IPS DF 19.7 (cell line): ENCODE measurements at places on chromosomes 3 and 15.

DNA sequence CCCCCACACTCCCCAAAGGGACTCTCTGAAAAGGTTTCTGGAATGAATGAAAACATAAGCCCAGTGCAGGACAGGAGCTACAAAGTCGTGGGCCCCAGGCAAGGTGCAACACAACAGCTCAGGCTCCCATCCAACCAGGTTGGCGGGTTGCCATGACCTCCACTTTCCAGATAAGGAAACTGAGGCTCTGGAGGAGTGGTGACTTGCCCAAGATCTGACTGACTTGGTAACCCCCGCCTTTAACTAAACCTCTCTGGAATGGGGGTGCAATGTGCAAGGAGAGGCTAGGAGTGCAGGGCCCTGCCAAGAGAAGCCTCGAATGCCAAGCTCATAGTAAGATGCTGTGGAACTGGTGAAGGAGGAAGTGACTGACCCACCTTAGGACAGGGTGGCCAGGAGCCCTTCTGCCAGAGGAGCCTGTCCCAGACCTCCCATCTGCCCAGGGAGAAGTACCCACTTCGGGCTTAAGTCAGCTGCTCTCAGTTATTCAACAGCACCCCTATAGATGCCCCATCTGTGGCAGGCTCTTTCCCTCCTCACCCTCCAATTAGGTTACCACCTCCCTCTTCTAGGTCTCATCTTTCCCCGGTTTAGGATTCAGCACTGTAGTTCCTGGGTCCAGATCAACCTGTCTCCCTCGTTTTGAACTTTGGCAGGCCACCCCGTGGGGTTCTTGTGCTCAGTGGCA, 553 bp upstream of the TNNC1 start:
- DNase-seq = no peak

DNA sequence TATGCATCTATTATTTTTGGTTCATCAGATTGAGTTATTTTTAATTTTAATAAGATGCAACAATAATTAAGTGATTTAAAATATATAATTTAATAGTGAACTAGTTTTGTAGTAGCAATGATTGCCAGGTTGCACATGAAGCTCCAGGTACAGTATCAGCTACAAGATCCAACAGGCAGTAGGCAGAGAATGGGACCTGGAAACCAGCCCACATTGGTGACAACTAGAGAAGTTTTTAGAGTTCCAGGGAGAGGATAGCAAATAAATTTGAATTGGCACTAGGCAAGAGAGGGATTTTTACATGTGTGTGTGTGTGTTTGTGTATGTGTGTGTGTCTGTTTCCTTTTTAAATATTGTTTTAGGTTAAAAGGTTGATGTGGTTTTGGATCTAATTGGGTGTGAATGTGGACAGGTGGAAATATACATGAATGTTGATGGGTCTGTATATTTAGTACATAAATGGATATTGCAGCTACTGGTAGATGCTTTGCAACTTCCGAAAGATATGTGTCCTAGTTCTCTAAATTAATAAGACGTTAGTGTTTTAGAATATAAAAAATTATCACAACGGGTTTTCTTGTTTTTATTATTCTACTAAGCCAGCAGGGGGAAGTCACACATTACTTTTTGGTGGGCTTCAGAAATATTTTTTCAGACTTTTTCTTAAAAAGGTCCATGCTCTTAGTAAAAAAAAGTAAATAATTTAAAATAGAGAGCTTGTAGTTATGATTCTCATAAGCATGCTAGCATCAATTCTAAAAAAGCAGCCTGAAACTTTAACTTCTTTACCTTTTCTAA, 110.1 kb upstream of the GBE1 start:
- DNase-seq = no peak

DNA sequence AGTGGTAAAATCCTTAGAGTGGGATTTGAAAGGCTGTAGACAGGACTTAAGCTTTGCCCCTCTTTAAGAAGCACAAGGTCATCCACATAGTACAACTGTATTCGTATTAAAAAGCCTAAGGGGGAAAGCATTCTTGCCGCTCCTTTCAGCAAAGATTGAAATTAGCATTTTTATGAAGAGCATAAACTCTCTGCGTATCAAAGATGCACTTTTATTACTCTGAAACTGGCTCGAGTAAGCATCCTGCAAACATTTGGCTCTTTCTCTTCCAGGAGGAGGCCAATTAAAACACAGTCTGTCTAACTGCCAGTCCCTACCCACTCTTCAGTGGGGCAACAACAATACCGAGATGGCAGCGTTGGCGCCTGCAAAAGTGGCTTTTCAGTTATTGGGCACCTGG, 192.5 kb upstream of the TPRG1 start:
- DNase-seq = no peak

- no peak for DNase-seq
Observed at GRCh38 chr3:33441225-33441976, 1.2 kb upstream of the UBP1 start.

DNA sequence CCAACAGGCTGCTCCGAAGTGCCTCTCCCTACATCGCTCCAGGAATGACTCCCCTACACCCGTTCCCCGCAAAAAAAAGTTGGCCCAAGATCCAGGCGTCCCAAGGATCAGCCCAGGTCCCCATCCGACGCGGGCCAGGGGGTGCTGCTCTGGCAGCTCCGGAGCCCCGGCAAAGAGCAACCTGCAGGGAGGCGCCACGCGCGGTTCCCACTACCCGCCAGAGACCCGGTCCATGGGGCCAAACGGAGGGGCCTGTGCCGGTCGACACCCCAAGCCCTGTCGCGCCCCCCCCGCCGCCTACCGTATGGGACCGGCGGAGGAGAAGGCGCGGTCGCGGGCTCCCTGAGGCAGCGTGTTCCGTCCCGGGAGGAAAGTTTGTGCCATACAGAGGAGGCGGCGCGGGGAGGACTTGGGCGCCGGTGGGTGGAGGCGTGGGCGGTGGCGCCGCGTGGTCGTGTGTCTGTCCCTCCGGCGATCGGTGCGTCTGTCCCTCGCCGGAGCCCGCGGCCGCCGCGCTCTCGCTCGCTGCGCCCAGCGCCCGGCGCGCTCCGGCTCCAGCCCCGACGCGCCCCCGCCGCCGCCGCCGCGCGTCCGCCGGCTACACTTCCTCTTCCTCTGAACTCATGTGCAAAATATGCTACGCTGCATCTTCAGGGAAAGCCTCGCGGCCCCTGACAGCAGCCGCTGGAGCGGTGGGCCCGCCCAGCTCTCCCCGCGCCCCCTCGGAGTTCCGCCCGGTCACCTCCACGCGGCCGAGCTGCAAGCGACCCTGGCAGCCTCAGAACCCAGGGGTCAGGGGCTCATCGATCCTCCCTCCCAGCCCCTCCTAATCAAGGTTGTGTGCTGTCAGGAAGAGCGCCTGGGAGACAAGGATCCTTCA, at the start of gene RFTN1:
Gene RFTN1, minus strand, starts transcription at position 559 of the 880 bp plus-strand sequence. CDS start 19,830 bp downstream, outside the sequence.
- no peak for DNase-seq

DNA sequence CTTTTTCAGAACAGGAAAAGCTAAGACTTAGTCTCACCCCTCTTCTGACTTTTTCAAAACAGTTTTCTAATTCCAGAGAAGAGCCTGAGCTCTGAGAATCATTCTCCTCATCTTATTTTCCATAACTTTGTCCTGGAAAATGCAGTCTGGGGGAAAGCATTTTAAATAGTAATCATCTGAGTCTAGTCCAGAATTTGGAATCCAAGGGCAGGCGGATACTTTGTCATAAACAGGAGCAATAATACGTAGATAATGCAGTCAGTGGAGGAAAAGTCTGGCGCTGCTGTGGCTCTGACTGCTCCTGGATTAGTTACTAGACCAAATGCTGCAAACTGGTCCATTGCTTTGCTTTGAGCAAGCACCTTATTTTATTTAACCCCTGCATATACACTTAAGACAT, 285.0 kb downstream of the THSD4 start:
- no peak for DNase-seq

GRCh38 chr3:142963516-142964448, at the start of gene PAQR9:
PAQR9 (minus strand) TSS chr3:142963674; CDS start chr3:142963336, 338 bp downstream.
- no peak for DNase-seq

- DNase-seq = no peak
Observed at GRCh38 chr3:9229879-9230278, 19.6 kb downstream of the SRGAP3 start.

DNA sequence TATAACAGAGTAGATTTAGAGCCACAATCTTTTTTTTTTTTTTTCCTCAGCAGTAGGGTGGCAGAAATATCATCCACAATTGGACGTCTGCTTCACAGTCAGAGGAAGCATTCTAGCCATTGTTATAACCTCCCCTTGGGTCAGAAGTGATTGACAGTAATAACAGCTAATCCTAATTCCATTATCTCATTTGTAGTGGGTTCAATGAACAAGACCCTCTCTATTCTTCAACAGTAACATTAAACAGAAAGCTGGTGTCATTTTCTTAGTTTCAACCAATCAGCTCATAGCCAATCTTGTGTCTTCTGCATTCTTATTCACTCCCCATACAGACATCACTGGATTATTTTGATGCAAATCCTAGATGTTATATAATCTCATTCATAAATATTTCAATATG, 44.6 kb downstream of the QTRT2 start:
- DNase-seq = no peak

DNA sequence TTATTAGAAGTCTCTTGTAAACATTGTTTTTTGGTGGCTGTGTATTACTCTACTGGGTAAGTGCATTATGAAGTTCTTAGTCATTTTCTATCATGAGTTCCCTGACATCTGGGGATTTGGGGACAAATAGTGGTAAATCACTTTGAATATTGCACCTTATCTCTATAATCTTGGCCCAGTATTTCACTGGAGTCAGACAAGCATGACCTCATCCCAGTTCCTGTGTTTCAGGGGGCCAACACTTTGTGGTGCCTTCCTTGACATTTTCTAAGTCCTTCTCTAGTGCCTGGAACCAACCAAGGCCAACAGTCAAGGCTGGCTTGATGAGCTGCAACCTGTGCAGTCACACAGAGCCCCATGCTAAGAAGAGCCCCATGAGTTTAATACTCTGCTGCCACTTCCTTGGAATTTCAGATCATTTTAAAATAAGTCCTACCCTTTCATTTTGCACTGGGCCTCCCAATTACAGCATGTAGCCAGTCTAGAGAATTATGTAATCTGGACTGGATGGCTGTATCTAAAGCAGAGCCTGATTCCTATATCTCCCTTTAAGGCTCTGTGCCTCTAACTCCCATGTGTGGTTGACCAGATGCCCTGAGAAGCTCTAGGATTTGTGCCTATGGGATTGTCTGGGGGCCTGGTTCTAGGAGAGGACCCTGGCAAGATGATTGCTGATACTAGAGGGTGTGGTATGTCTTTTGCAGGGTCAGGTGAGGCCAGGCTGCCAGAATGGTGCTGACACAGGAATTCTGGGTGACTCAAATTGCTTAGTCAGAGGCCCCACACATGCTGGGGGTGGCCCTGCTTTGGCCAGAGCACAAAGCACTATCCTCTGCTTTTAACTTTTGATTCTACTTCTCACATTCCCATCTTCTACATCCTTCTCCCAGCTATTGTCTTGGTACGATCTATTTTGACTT, 319.6 kb upstream of the TBC1D5 start:
- no peak for DNase-seq
